ENCODE measurements at places on chromosomes 2 and 18.

GRCh38 chr2:112133344-112133743 is 4.8 kb upstream of the FBLN7 start:
- H3K4me3 ChIP-seq = no peak overlapping the region
- H3K27ac ChIP-seq = no peak overlapping the region
- no peaks in the 10 kb centered on the region for H3K27me3 ChIP-seq

DNA sequence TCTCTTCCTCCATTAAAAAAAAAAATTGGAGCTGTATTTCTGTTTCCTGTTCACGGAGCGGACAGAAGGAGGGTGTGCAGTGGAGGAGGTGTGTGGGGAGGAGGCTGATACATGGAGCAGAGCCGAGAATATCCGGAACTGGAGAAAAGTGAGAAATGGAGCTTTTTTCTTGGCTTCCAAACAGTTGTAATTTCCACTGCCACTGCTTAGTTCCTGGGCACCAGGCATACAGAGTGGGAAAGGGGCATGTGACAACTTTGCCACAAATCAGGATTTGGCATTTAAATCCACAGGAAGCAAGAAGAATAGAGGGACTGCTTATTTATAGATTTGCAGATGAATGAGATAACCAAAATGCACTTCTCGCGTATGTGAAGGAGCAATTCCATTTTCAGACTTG is 71.2 kb downstream of the BCL11A start:
- H3K36me3 ChIP-seq = no peaks in the 10 kb centered on the region
- H3K4me3 ChIP-seq = no peak overlapping the region
- H3K27me3 ChIP-seq = no peaks in the 10 kb centered on the region
- no peak for DNase-seq
- H3K27ac ChIP-seq = no peak overlapping the region
- H3K4me1 ChIP-seq = peaks cover 3% of the 10 kb centered on the region

- no peaks in the 10 kb centered on the region for H3K4me1 ChIP-seq
- no peak for DNase-seq
- H3K36me3 ChIP-seq = no peaks in the 10 kb centered on the region
- H3K27me3 ChIP-seq = no peaks in the 10 kb centered on the region
- no peak overlapping the region for H3K4me3 ChIP-seq
Measured at GRCh38 chr2:220811952-220812570, 760.0 kb downstream of the EPHA4 start.

GRCh38 chr2:133609664-133610063 is 41.4 kb upstream of the NCKAP5 start:
- DNase-seq = no peak
- no peak overlapping the region for H3K27ac ChIP-seq
- no peaks in the 10 kb centered on the region for H3K4me1 ChIP-seq

DNA sequence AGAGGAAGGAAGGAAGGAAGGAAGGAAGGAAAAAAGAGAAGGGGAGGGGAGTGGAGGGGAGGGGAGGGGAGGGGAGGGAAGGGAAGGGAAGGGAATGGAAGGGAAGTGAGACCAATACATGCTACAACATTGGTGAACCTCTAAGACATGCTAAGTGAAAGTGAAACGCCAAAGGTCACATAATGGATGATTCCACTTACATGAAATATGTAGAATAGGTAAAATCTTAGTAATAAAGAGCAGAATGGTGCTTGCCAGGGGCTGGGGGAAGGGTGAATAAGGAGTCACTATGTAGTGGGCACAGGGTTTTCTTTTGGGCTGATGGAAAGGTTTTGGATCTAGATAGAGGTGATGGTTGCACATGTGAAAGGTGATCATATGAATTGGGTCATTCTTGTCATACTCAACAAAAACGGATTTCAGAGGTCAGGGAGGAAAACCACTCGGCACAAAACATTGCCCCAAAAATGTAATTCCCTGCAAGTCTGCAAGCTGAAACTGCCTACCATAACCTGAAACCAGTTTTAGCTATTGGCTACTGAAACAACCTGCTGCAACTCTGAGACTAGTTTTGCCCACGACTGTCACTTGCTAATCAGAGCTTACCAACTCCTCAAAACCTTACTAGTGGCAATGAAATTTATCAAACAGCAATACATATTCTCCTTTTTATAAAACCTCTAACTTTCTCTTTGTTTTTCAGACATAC is 59.2 kb downstream of the CCDC141 start:
- H3K4me1 ChIP-seq = no peaks in the 10 kb centered on the region
- H3K27ac ChIP-seq = no peak overlapping the region
- no peak for DNase-seq
- H3K36me3 ChIP-seq = no peaks in the 10 kb centered on the region
- H3K27me3 ChIP-seq = no peaks in the 10 kb centered on the region
- H3K4me3 ChIP-seq = no peak overlapping the region

- no peaks in the 10 kb centered on the region for H3K4me1 ChIP-seq
- no peak overlapping the region for H3K4me3 ChIP-seq
- no peak overlapping the region for H3K27ac ChIP-seq
- no peaks in the 10 kb centered on the region for H3K27me3 ChIP-seq
- peaks cover 94% of the 10 kb centered on the region for H3K36me3 ChIP-seq
- no peak for DNase-seq
Measured at GRCh38 chr2:200929334-200930249, 33.9 kb downstream of the ORC2 start.

- no peak for DNase-seq
- H3K27me3 ChIP-seq = no peaks in the 10 kb centered on the region
Measured at GRCh38 chr2:32852856-32853255, 93.9 kb upstream of the LTBP1 start.

DNA sequence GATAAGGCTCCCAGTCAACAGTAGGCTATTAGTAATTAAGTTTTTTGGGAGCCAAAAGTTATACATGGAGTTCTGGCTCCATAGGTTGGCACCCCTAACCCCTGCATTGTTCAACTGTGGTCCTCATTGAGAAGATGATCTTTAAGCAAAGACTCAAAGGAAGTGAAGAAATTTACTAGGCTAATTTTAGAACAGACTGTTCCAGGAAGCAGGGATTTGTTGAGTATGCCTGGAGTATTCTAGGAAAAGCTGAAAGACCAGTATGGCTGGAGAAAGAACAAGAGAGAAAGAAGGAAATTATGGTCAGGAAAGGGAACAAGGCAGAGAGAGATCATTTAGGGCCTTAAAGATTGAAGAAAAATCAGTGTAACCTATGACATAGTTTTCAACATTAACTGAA is 125.1 kb downstream of the PMAIP1 start:
- H3K27ac ChIP-seq = no peak overlapping the region
- H3K27me3 ChIP-seq = no peaks in the 10 kb centered on the region
- no peak for DNase-seq
- H3K4me1 ChIP-seq = no peaks in the 10 kb centered on the region
- no peaks in the 10 kb centered on the region for H3K36me3 ChIP-seq

DNA sequence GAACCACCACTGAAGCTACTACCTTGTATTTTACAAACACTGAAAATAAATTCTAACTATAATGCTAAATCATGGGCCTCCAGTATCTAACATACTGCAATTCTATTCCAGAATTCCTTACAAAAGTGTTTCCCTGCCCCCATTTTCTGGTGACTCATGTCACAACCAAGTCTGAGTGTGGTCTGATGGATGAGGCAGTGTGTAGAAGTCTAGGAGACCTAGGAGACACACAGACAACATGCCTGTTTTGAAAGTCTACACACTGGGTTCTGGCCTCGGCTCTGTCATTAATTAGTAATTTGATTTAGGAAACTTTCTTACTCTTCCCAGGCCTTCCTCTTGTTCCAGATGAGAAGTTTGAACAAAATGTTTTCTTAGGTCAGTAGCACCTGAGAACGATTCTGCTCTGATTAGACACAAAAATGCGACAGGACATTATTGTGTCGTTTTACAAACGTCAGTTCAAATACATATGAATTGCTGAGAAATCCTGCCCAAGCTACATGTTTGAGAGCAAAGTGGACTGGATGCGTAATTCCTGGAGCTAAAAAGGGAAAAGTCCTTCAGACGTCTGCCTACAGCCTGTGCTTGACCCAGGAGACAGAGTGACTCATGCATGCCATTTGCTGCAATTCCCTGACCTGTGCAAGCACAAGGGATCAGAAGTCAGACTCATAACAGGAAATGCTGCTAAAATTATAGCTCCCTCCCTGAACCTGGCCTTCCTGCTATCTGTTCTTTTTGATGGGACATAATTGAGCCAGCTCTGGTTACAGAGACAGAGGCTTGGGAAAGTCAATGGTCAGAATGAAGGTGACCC is 494.4 kb downstream of the SOX11 start:
- H3K4me3 ChIP-seq = no peak overlapping the region
- H3K27me3 ChIP-seq = no peaks in the 10 kb centered on the region
- H3K4me1 ChIP-seq = no peaks in the 10 kb centered on the region
- no peaks in the 10 kb centered on the region for H3K36me3 ChIP-seq
- H3K27ac ChIP-seq = no peak overlapping the region

DNA sequence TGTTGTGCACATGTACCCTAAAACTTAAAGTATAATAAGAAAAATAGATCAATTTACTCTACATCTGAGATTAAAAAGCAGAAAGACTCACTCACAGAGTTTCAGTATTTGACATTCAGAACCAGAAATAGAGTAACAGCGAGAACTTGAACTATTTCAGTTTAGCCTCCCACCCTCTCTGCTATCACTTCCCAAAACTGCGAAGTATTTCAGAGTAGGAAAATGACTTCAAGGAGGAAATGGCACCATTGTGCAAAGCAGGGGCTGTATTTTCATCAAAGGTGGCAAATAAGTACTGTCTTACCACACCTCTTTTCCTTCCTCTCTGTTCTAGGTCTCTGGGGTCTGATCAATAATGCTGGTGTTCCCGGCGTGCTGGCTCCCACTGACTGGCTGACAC is 13.6 kb downstream of the DHRS9 start:
- DNase-seq = no peak
- H3K4me3 ChIP-seq = no peak overlapping the region
- no peak overlapping the region for H3K27ac ChIP-seq
- no peaks in the 10 kb centered on the region for H3K4me1 ChIP-seq
- no peaks in the 10 kb centered on the region for H3K27me3 ChIP-seq
- no peaks in the 10 kb centered on the region for H3K36me3 ChIP-seq

DNA sequence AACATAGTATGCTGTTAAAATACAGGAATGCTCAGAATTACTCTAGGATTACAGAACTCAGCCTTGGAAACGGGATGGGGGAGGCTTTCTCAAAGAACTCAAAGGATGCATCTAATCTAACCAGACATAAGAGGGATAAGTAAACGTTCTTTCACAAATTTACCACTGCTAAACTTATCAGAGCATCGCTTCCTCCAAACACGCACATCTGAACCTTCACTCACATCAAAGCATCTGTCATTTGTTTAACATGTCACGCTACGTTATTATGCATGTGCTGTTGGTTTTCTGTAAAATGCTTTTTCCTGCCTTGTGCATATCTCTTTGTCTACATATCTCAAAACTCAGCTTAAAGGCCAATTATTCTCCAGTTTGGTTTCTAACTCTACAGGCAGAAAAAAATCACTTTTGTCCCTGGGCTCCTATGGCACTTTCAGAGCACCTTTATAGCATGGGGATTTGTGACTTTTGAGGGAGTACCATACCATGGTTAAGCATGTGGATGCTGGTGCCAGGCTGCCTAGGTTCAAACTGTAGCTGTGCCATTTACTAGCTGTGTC is 106.7 kb upstream of the FSHR start:
- H3K4me1 ChIP-seq = no peaks in the 10 kb centered on the region
- no peak overlapping the region for H3K4me3 ChIP-seq
- DNase-seq = no peak
- no peak overlapping the region for H3K27ac ChIP-seq
- H3K27me3 ChIP-seq = no peaks in the 10 kb centered on the region

- no peaks in the 10 kb centered on the region for H3K27me3 ChIP-seq
- no peak overlapping the region for H3K27ac ChIP-seq
- no peak for DNase-seq
- no peak overlapping the region for H3K4me3 ChIP-seq
- H3K4me1 ChIP-seq = no peaks in the 10 kb centered on the region
Measured at GRCh38 chr2:52113338-52113737, 1081.4 kb upstream of the NRXN1 start.

DNA sequence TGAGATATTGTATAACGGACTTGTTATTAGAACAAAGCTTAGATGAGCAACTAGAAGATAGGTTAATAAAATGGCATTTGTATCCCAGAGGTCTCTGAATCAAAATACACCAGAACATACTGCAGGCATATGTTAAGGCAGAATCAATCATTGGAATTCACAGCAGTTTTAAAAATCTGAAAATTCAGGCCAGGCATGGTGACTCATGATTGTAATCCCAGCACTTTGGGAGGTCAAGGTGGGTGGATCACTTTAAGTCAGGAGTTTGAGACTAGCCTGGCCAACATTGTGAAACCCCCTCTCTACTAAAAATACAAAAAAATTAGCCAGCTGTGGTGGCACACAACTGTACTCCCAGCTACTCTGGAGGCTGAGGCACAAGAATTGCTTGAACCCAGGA is 405.2 kb downstream of the ZEB2 start:
- H3K4me3 ChIP-seq = no peak overlapping the region
- no peak overlapping the region for H3K27ac ChIP-seq
- DNase-seq = no peak
- H3K4me1 ChIP-seq = no peaks in the 10 kb centered on the region
- H3K27me3 ChIP-seq = no peaks in the 10 kb centered on the region

DNA sequence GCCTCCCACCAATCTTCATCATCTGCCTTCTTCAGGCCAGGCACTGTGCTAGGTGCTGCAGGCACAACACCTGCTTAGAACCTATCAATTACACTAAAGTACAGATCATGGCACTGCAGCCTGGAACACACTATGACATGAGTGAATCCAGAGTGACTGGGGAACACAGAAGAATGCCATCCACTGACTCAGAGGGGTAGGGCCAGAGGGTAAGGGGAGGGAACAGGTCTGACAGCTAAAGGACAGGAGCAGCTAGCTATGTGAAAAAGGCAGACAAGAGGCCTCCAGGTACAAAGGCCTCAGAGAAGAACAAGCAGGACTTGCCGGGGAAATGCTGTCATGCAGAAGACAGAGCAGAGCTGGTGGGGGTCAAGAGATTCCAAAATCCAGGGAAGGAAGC is 53.3 kb upstream of the ACAA2 start:
- H3K27me3 ChIP-seq = no peaks in the 10 kb centered on the region
- no peak for DNase-seq
- no peak overlapping the region for H3K4me3 ChIP-seq
- no peak overlapping the region for H3K27ac ChIP-seq
- H3K4me1 ChIP-seq = no peaks in the 10 kb centered on the region
- no peaks in the 10 kb centered on the region for H3K36me3 ChIP-seq

GRCh38 chr2:219995991-219996765 is 368.7 kb downstream of the SLC4A3 start:
- DNase-seq = no peak
- no peaks in the 10 kb centered on the region for H3K36me3 ChIP-seq
- no peak overlapping the region for H3K4me3 ChIP-seq
- H3K27me3 ChIP-seq = no peaks in the 10 kb centered on the region
- no peaks in the 10 kb centered on the region for H3K4me1 ChIP-seq
- no peak overlapping the region for H3K27ac ChIP-seq

GRCh38 chr2:164515734-164516133 is 105.5 kb downstream of the GRB14 start:
- H3K4me3 ChIP-seq = no peak overlapping the region
- no peaks in the 10 kb centered on the region for H3K27me3 ChIP-seq
- H3K36me3 ChIP-seq = no peaks in the 10 kb centered on the region
- no peak for DNase-seq

DNA sequence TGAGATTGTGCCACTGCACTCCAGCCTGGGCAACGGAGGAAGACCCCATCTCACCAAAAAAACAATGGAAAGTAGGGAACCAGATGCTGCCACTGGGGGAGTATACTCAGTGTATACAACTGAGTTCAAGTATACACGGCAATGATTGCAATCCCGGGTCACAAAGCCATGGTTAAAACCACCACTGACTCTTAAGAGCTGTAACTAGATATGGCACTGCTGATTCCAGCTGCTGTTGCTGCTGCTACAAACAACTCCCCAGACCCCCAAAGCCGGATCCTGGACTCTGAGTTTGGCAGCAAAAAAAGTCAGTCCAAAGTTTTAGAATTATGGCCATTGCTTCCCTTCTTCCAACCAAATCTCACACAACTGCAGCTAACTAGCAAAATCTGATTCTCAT is 43.7 kb upstream of the COX7A2L start:
- H3K36me3 ChIP-seq = no peaks in the 10 kb centered on the region
- DNase-seq = no peak
- H3K4me3 ChIP-seq = no peak overlapping the region
- H3K4me1 ChIP-seq = no peaks in the 10 kb centered on the region
- H3K27ac ChIP-seq = no peak overlapping the region
